Tibial nerve (tissue), 4 donors: ENCODE measurements at places on chromosomes 1 and 21. TPM values are rescaled to one million over a fixed set of nuclear protein-coding genes. Genes with fewer than 3 reads are reported as not detected.

The PPIAL4G gene
- not detected for total RNA-seq

The CD101 gene
- under 0.01 TPM for total RNA-seq

The USF1 gene
- total RNA-seq: 66.1 TPM

The ACTL8 gene
- total RNA-seq: not detected

The RGS4 gene
- 0.21 TPM for total RNA-seq

The NID1 gene
- 321 TPM for total RNA-seq

The IPO9 gene
- 16.7 TPM for total RNA-seq

The LRRC38 gene
- total RNA-seq: not detected

The DSTYK gene
- total RNA-seq: 15.5 TPM

The AADACL3 gene
- total RNA-seq: not detected

The COL24A1 gene
- 1.2 TPM for total RNA-seq

The AGT gene
- 10.0 TPM for total RNA-seq
